Karpas-422 (cell line): ENCODE measurements at places on chromosomes 4 and X. TPM values are rescaled to one million over a fixed set of nuclear protein-coding genes. Genes with fewer than 3 reads are reported as not detected.

FGF2 gene
- 0.22 TPM in 1 of 2 replicates, not detected in the other for total RNA-seq

DNA sequence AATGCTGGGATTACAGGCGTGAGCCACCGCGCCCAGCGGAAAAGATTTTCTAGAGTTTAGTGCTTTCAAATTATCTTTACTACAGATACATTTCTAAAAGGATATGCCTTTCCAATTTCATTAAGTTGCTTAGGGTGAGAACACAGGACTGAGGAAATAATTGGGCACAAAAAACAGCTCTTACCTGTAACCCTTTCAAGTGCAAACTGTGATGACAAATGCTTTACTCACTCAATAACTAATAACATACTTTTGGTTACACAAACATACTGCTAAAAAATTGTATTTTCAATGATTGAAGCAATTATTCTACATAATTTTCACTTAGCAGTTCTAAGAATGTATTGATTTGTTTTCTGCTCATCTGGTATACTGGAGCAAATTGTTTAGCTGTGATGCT lies 40.2 kb downstream of the PALLD start:
- DNase-seq = no peak

PPP1R2C gene
- total RNA-seq = not detected in 2 replicates

GRCh38 chr4:2482693-2483092 lies 13.8 kb downstream of the RNF4 start:
- DNase-seq = peak; percentile 67

GRCh38 chr4:128320656-128321055 lies 33.0 kb upstream of the PGRMC2 start:
- no peak for DNase-seq

DNA sequence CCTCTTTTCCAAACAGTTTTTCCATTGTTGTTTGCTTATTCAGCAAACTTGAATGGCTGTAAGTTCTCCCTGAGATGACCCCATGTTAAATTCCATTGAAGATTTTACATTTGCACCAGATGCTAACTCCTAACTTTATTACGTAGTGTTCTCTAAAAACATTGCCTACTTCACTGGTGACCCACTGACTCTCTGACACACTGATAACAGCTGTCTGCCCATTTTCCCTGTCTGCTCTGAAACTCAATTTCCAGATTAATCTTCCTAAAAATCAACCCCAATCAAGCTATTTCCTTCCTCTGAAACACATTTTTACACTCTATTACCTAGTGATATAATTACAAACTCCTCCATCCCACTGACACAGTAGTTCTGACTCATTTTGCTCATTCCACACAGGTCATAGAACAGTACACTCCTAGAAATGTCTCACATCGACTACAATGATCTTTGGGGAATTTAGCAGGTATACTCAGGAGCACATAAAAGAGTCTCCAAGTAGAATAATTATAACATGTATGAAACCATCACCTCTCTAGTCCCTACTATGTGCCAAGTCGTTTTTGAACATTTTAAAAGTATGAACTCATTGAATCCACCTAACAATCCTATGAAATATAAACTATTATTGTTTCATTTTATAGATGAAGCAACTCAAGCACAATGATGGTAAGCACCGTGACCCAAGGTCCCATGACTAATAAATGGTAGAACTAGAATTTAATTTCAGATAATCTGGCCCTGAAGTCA lies 210.9 kb downstream of the SLIT2 start:
- no peak for DNase-seq

GRSF1 gene
- total RNA-seq = 47.0 and 89.6 TPM in 2 replicates

DNA sequence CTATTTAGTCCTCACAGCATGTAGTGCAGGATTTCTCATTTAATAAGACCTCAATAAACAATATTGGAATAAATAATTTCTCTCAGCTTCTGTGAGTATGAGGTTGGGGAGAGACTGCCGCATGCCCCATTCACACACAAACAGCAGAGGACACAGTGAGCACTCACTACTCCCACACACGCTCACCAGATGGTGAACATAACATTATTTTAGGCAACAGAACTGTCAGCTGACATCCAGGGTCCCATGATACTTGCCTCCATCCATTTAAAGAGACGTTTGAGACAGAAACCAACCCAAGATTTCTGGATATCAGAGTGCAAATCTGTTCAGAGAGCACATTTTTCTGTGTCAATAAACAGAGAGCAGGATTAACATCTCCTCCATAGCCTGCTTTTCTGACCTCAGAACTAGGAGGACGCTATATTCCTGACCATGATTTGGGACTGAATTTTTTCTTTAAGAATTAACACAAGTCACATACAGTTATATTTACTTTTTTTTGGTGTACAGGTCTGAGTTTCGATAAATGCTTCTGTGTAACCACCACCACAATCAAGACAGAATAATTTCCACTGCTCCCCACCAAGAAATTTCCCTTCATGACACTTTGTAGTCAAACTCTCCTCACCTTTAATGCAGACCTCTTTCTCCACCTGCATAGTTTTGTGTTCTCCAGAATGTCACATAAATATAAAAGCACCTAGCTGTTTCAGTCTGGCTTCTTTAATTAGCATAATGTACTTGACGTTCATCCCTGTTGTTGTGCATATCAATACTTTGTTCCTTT lies 16.7 kb downstream of the GPRIN3 start:
- DNase-seq = no peak
